ENCODE measurements at places on chromosomes 5 and 9.

DNA sequence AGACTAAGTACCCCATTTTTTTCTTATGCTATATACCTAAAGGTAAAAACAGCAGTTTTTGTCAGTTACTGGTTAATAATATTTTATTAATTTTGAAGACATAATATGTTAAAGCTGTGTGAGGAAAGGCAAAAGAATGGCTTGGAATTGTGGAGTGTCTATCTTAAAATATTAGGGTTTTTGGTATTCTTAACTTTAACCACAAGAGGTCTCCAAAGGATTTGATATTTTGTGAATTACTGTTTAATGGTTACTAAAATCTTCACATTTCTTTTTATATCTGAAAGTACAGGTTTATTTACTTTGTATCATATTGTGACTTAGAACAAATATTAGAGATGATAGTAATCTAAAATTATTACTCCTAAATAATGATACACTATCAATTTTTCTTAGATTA, 32.0 kb upstream of the DHFR start:
- H3K4me1 ChIP-seq: peaks cover 12% of the 10 kb centered on the region
- H3K4me3 ChIP-seq: no peak overlapping the region
- no peak overlapping the region for H3K27ac ChIP-seq
- H3K27me3 ChIP-seq: no peaks in the 10 kb centered on the region
- no peak for DNase-seq

- H3K27ac ChIP-seq: no peak within 1 kb of the TSS
- peak within 1 kb of the TSS; percentile 68 for H3K4me3 ChIP-seq
- H3K27me3 ChIP-seq: peaks cover under 1% of the 10 kb centered on the region
- DNase-seq: no peak
Observed at GRCh38 chr5:6448622-6449464, at the start of gene UBE2QL1. Gene UBE2QL1, plus strand, starts transcription at chr5:6448859. Its CDS starts 35 bp downstream, at chr5:6448894.

DNA sequence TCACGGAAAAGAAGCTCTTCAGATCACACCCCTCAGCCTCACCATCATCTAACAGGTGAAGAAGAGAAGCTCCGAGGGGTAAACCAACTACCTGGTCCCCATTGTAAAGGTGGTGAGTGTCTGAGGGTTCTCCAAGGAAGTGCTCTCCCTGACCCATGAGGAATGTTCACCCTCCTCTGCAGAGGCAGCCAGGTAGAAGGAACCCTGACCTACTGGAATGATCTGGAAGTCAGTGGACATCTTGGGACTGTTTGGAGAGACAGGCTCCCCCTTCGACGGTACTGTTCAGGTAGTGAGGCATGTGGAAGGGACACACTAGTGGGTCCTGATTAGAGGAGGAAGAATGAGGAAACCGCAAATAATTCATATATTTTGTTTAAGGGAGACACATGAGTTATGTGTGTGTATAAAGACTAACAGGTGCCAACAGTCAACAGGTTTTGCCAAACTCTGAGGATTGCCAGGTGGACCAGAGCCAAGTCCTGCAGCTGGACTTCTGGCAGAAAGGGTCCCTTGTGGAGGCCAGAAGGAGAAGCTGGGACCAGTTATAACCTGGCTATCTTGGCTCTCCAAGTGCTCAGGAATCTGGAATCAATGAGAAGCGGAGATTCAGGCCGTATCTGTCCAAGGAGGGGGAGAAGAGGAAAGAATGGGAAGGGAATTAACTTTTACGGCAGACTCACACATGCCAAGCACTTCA, 3.0 kb upstream of the ZBTB34 start:
- H3K36me3 ChIP-seq: peaks cover 5% of the 10 kb centered on the region
- peaks cover 11% of the 10 kb centered on the region for H3K4me1 ChIP-seq
- DNase-seq: no peak
- H3K4me3 ChIP-seq: no peak overlapping the region
- H3K27ac ChIP-seq: no peak overlapping the region

- peaks cover 45% of the 10 kb centered on the region for H3K27me3 ChIP-seq
- DNase-seq: no peak
- peaks cover 31% of the 10 kb centered on the region for H3K4me1 ChIP-seq
- H3K4me3 ChIP-seq: peak overlapping the region; percentile 4
Observed at GRCh38 chr5:39076757-39077728, 2.8 kb upstream of the RICTOR start.

DNA sequence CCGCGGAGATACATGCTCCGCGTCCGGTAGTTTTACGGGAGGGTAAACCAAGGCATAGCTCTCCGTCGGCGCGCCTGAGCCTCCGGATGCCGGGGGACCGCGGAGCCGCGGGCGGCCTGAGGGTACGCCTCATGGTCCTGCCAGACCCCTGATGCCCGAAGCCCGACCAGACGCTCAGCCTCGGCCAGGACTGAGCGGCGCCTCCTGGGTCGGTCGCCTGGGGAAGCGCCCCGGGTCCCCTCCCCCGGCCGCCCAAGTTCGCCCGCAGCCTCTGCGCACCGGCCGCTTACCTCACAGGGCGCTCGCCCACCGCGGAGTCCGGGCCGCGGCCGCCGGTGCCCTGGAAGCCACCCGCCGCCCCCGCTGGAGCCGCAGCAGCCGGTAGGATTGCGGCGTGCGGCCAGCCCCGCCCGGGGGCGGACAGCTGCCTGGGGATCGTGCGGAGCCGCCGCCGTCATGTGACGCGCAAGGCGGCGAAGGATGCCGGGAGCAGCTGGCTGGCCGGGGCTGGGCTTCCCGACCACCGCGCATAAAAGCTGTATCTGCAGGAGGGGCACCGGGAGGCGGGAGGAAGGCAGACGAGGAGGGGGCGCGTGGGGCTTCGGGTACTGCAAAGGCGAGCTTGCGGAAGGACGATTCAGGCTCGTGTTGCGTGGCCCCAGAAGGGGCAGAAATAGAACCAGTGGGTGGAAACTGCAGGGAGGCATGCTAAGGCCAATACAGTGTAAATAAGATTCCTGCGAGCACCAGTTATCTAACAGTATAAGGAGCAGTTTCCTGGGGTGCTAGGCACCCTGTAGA, at the start of gene FBXO10:
FBXO10 (minus strand) TSS at position 460 of the 801 bp plus-strand sequence. CDS start 34,612 bp downstream, outside the sequence.
- H3K27ac ChIP-seq: peak within 1 kb of the TSS; percentile 29
- H3K4me3 ChIP-seq: peak within 1 kb of the TSS; percentile 78
- H3K4me1 ChIP-seq: peaks cover 18% of the 10 kb centered on the region
- no peaks in the 10 kb centered on the region for H3K27me3 ChIP-seq

- no peak overlapping the region for H3K4me3 ChIP-seq
- no peak for DNase-seq
- H3K4me1 ChIP-seq: no peaks in the 10 kb centered on the region
- no peaks in the 10 kb centered on the region for H3K36me3 ChIP-seq
Observed at GRCh38 chr9:129698254-129698757, 32.9 kb downstream of the PRRX2 start.

DNA sequence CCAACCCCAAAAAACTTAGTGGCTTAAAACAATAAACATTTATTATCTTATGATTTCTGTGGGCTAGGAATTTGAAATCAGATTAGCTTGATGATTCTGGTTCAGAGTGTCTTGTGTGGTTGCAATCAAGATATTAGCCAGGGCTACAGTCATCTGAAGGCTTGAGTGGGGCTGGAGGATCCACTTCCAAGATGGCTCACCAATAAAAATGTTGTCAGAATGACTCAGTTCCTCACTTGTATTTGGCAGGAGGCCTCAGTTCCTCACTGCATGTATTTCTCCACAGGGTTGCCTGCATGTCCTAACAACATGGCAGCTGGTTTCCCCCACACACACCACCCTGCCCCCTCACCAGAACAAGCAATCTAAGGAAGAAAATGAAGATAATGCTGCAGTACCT, 98.2 kb upstream of the NIPBL start:
- DNase-seq: no peak
- peaks cover 60% of the 10 kb centered on the region for H3K27me3 ChIP-seq
- no peaks in the 10 kb centered on the region for H3K4me1 ChIP-seq
- no peak overlapping the region for H3K4me3 ChIP-seq
- H3K36me3 ChIP-seq: no peaks in the 10 kb centered on the region

DNA sequence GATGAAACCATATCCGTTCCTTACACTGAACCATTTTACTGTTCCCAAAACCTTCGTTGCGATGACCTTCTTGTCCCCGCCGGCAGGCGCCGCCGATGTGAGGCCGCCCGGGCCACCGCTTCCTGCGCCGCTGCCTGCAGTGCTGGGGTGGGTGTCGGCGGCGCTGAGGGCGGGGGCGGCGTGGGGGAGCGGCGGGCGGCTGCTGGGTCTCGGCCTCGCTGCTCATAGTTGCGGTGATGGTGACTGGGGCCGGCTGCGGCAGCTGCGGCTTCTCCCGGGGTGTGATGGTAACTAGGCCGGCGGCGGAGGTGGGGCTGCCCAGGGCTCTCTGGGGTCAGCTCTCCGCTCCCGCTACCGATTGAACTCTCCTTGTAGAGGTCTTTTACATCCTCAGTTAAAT, 14.1 kb upstream of the OR2S2 start:
- H3K36me3 ChIP-seq: peaks cover 3% of the 10 kb centered on the region
- no peak overlapping the region for H3K27ac ChIP-seq
- no peak for DNase-seq

GRCh38 chr9:116156621-116157314, 3.2 kb downstream of the PAPPA start:
- H3K4me3 ChIP-seq: no peak overlapping the region
- H3K4me1 ChIP-seq: peaks cover 6% of the 10 kb centered on the region
- H3K36me3 ChIP-seq: no peaks in the 10 kb centered on the region
- no peak for DNase-seq

- H3K27me3 ChIP-seq: no peaks in the 10 kb centered on the region
- H3K4me3 ChIP-seq: no peak overlapping the region
- no peaks in the 10 kb centered on the region for H3K36me3 ChIP-seq
- H3K4me1 ChIP-seq: no peaks in the 10 kb centered on the region
- H3K27ac ChIP-seq: no peak overlapping the region
- no peak for DNase-seq
Observed at GRCh38 chr9:25255216-25255615, 423.0 kb downstream of the TUSC1 start.

- no peak overlapping the region for H3K4me3 ChIP-seq
- no peak for DNase-seq
- H3K4me1 ChIP-seq: peaks cover 54% of the 10 kb centered on the region
- H3K27me3 ChIP-seq: no peaks in the 10 kb centered on the region
Observed at GRCh38 chr5:131536211-131536826, 98.7 kb downstream of the RAPGEF6 start.

GRCh38 chr9:99134893-99135341, 30.0 kb downstream of the TGFBR1 start:
- H3K4me3 ChIP-seq: no peak overlapping the region
- peak overlapping the region; percentile 77 for H3K27ac ChIP-seq
- DNase-seq: no peak
- peaks cover 45% of the 10 kb centered on the region for H3K36me3 ChIP-seq
- peaks cover 85% of the 10 kb centered on the region for H3K4me1 ChIP-seq

GRCh38 chr5:2179861-2180260, 297.1 kb upstream of the IRX4 start:
- H3K4me1 ChIP-seq: no peaks in the 10 kb centered on the region
- no peak overlapping the region for H3K4me3 ChIP-seq
- DNase-seq: no peak
- no peaks in the 10 kb centered on the region for H3K36me3 ChIP-seq

DNA sequence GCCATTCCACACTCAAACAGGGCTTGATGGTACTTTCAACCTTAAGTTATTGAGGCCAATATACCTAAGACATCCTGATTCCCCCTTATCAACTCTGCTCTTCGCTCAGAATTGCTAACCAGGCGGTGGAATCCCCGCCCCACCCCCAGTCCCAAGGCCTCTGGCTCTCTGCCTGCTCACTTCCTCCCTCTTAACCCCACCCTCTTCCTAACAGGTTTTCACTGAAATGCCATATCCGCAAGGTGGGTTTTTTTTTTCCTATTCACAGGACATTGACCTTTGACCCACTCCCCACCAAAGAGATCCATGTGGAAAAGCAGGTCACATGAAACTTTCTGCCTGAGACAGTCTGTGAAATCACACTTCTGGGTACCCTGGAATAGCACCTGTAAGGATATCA, 66.6 kb upstream of the IFNK start:
- no peak for DNase-seq
- peaks cover 5% of the 10 kb centered on the region for H3K4me1 ChIP-seq
- no peaks in the 10 kb centered on the region for H3K27me3 ChIP-seq
- H3K36me3 ChIP-seq: no peaks in the 10 kb centered on the region
- no peak overlapping the region for H3K27ac ChIP-seq

GRCh38 chr9:134227451-134228411, 63.4 kb upstream of the RNU6ATAC start:
- H3K27ac ChIP-seq: no peak overlapping the region
- no peaks in the 10 kb centered on the region for H3K4me1 ChIP-seq
- no peak for DNase-seq
- no peaks in the 10 kb centered on the region for H3K36me3 ChIP-seq
- no peak overlapping the region for H3K4me3 ChIP-seq

DNA sequence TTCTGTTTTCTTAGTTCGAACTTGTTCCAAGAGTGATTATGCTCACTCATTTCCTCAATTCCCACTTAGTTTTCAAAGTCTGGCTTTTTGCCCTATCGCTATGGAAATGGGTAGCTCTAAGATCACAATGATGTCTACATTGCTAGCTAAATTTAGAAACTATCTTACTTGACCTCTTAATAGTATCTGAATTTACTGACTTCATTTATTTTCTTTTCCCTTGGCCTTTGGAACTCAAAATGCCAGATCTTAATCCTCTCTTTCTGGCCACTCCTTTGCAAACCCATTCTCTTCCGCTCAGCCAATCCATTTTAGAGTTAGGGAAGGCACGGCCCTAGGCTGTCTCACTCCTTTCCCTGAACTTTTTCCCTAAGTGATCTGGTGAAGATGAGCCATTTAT, 137.0 kb downstream of the FER start:
- DNase-seq: no peak
- peaks cover 3% of the 10 kb centered on the region for H3K36me3 ChIP-seq
- no peaks in the 10 kb centered on the region for H3K27me3 ChIP-seq
- no peaks in the 10 kb centered on the region for H3K4me1 ChIP-seq
- H3K27ac ChIP-seq: no peak overlapping the region
